HuH-7 (cell line): ENCODE measurements at places on chromosomes 3 and 15.

DNA sequence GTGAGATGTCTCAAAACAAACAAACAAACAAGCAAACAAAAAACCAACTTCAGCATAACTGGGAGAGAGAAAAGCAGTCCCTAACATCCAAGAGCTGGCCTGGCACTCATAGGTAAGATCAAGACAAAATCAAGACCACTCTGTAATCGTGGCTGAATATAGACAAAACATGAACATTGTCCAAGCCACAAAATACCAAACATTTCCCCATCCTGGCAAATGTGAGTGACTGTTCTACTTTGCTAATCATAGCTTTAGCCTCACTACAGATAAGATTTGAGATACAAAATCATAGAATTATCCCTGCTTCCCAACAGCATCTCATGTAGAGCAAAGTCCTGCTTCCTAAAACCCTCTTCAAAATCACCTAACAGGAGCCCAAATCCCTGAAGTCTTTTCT lies 116.7 kb upstream of the PRTG start:
- DNase-seq, result no peak

DNA sequence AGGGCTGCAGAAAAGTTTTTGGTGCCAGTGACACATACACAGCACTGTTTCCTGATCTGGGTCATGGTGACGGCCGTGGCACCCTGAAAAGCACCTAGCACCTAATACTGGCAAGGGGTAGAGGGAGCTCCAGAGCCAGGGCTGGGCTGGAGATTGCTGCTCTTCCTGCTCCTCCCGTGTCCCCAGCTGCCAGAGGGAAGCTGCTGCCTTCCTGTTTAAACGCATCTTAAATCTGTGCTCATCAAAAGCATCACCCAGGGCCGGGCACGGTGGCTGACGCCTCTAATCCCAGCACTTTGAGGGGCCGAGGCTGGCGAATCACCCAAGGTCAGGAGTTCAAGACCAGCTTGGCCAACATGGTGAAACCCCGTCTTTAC lies 156.7 kb upstream of the MEF2A start:
- DNase-seq, result peak; percentile 64

DNA sequence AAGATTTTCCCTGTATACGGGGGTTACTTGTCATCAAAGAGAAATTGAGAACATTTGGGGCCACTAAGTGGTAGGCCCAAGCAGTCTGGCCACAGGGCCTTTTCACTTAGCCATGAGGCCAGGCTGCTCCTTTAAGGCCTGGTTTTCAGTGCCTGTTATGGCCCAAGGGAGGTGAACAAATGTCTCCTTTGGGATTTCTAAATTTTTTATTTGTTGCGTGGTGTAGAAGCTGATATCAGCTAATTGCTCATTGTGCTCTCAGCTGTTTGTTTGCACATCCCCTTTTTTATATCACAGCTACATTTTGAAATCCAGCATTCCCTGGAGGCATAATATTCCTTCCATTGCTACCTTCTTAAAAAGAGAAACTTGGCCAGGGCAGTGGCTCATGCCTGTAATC lies 48.5 kb downstream of the RLBP1 start:
- no peak for DNase-seq

DNA sequence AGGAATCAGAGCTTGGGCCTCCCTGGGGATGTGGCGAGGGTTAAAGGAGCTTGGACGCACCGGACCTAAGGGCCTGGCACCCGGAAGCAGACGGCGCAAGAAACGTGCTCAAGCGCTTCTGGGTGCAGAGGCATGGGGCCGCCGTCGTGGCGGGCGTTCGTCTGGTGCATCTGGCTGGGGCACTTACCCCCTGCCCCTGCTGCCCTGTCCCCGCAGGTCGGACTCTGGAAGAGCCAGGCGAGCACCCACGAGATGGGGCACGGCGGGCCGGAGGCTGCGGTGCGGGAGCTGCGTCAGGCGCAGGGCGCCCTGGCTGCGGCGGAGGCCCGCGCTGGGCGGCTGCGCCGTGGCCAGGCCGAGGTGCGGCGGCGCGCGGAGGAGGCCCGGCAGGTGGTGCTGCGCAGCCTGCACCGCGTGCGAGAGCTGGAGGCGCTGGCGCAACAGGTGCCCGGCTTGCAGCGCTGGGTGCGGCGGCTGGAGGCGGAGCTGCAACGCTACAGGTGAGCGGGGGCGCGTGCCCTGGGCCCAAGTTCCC lies 2.5 kb downstream of the EFCC1 start:
- peak; percentile 79 for DNase-seq

DNA sequence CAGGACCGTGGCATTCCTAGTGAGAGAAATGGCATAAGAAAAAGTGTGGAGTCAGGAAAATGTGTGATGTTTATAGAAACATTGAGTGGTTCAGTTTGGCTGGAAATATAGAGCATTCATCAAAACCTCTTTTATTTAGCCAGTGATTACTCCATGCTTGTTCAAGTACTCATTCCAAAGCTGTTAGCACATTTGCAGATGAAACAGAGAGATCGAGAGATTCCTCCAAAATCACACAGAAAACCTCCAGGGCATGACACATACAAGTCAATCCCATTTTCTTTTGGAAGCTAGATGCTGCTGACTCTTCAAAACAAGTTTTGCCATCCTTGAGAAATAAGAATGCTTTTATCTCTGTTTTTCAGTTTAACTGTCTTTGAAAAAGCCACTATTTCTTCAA lies 11.5 kb upstream of the MB21D2 start:
- DNase-seq, result no peak

GRCh38 chr3:147364771-147365170 lies 41.6 kb downstream of the ZIC4 start:
- no peak for DNase-seq

DNA sequence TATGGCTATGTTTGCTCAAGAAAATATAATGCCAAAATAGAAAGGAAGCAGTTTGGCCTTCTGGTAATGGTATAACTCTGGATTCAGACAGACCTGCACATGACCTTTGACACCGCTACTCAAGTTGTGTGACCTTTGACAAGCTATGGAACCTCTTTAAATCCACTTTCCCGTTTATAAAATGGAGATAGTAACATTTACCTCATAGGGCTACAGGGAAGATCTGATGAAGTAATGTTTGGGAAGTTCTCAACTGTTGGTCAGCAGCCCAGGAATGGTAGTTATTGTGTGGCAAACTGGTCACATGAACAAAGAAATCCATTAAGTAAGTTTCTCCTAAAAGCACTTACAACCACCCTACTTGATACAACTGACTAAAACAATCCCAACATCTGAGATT lies 95.1 kb upstream of the PHLDB2 start:
- DNase-seq, result no peak

GRCh38 chr15:81049835-81050234 lies 49.1 kb downstream of the TLNRD1 start:
- no peak for DNase-seq

- DNase-seq, result no peak
Measured at GRCh38 chr15:47736143-47736786, 19.0 kb downstream of the SEMA6D start.

DNA sequence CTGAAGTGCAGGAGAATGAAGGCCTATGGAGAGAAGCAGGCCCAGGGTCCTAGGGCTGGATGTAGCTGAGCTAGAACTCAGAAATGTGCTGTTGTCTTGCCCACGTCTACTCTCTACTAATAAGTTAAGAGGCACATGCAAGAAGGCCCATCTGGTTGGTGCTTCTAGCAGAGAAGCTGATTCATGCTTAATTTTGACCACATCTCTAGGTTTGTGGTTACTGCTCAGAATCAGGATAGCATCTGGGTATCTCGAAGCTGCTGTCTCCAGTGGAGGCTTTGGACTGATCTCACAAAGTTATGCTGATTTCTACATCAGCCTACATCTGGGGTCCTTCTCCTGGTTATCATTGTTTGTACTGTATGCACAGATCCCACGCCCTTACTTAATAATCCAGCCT lies 87.3 kb downstream of the CACNA1D start:
- no peak for DNase-seq

GRCh38 chr3:14431452-14431916 lies 29.1 kb downstream of the SLC6A6 start:
- peak; percentile 51 for DNase-seq

- DNase-seq, result no peak
Measured at GRCh38 chr3:66644549-66644948, 143.7 kb upstream of the LRIG1 start.
